Fibroblast of skin of right quadriceps (primary cell): ENCODE measurements at places on chromosomes 6 and 20.

DNA sequence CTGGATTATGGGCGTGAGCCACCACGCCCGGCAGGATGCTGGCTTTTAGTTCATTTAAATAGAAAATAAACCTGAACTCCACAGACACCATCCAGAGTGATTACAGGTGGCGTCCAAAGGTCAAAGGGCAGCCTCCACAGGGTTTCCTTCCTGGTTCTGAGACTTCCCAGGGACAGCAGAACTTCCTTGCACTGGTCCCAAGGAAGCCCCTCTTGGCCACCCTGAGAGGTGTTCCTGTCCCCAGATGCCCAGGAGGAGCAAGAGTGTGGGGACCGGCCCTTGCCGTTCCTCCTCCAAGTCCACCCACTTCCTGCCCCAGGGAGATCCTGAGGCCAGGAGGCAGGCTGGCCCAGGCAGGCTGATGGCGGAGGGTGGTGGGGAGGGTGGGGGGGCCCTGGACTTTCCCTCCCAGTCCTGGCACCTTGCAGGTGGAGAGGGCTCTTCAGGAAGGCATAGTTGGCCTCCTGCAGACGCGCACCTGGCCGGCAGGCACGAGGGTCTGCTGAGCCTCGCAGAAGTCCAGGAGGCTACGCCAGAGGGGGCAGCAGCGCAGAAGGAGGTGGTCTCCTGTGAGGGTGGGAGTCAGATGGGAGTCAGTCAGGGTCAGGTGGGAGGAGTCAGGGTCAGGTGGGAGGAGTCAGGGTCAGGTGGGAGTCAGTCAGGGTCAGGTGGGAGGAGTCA is 5.0 kb downstream of the FNDC11 start:
- DNase-seq = no peak

- no peak for DNase-seq
Measured at GRCh38 chr6:46381057-46381456, 110.2 kb downstream of the RCAN2 start.

DNA sequence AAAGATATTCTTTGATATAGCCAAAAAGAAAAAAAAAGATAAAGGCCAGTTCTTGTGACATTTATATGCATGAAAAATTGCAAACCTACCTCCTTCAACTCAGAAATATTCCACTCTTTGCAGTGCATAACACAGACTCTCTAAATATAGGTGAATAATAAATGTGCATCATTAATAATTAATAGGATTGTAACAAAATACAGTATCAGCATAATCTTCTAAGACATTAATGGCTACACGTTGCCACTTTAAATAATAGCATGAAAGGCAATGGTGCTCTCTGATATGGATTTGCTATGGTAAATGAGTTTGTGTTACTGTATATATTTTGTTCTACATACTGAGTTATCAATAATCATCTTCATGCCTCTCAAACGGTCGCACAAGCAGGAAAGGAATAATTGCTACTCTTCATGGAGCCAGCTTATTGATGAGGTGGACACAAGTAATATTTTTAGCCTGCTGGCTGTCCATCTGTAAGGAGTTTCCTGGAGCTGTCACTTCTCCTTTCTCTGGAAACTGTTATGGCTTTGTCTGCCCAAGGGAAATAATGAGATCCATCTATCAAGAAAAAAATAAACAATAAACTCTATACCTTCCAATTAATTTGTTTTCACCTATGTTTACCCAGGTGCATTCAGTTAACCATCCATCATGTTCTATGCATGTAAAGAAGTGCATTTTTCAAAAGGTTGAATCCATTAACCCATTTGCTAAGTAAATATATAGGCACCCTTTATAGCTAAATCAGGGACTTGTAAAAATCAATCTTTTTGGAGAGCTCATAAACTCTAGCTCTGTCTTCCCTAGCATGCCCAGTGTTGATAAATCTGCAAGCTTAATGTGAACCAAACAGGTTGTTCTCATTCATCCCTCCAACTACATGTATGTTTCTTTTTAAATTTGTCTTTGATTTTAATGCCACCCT is 253.0 kb downstream of the NKAIN2 start:
- DNase-seq = no peak

DNA sequence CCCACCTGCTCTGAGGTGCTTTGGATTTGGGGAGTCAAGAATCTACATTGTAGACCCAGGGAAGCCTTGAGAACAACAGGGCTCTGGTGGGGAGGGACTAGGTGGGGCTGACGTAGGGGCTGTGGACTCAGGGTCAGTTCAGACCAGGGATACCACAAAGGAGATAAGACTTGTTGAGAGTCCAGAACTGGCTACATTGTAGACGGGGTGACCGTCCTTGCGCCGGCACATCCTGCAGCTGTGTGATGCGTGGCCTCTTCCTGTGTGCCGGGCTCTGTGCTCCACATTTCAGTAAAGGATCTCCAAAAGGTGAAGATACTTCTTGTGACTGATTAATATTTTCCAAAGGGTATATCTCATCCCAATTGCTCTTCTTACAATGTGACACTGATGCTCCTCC is 9.8 kb upstream of the TLDC2 start:
- no peak for DNase-seq

- DNase-seq = no peak
Measured at GRCh38 chr6:87243812-87244211, 78.6 kb upstream of the SMIM8 start.

GRCh38 chr6:147711476-147711875 is 203.0 kb downstream of the SAMD5 start:
- peak; percentile 79 for DNase-seq

- DNase-seq = no peak
Measured at GRCh38 chr20:31797364-31797763, 21.8 kb upstream of the MYLK2 start.

GRCh38 chr6:105207524-105208269 is 27.9 kb upstream of the POPDC3 start:
- DNase-seq = peak; percentile 34

- DNase-seq = peak; percentile 93
Measured at GRCh38 chr6:45816674-45817297, 198.9 kb downstream of the CLIC5 start.

- DNase-seq = peak; percentile 23
Measured at GRCh38 chr20:38633577-38634093, 32.0 kb downstream of the ARHGAP40 start.

GRCh38 chr20:62935204-62935967 is 2.6 kb upstream of the GID8 start:
- DNase-seq = no peak

GRCh38 chr6:149346078-149346477 is 28.6 kb downstream of the TAB2 start:
- no peak for DNase-seq

DNA sequence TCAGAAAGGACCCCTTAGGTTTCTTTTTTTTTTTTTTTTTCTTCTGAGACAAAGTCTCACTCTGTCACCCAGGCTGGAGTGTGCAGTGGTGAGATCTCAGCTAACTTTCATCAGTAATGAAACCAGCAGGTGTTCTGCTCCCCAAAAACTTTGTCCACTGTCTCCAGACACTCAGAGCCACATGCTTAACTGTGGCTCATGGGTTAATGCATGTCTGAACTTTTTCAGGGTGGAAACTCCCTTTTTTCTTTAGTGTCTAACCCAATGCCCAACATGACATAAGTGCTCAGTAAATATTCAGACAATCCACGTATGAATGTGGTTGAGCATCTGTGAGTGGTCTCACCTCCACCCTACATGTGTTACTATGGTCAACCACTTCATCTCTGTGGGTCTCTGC is 45.4 kb downstream of the MYB start:
- no peak for DNase-seq

DNA sequence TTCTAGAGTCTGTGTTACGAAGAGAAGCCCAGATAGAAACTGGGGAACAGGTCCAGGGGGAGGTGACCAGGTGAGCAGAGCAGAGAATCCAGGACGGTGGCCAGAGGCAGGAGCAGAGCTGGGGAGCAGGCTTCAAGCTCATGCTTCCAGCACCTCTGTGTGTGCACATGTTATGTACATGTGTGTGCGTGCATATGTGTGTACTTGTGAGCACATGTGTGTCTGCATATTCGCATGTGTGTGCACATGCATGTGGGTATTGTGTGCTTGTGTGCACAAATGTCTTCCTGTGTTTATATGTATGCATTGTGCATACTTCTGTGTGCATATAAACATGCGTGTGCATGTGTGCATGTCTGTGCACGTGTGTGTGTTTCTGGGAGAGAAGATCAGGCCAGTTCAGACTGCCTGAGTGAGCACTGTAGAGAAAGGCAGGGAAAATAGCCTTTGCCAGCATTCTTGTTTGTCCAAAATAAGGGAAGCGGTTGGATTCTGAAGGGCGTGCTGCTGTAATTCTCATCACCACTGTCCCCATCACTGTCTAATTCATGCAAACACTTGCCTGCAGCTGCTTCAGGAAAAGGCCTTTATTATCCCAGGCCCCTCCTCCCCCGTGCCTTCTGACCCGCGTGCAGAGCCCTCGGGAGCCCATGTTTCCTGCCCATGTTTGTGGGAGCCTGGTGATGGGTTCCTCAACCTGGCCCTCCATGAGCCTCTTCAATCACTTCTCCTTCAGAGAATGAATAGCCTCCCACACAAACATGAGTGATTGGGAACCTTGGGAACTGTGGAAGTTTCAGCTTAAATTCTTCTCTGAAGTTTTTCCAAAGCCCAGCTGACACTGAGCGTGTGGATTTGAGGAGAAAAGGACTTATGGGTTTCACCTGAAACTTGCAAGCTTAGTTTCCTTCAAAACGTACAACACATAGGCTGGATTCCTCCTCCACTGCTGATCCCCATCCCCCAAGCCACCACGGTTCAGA is 161.7 kb upstream of the AFDN start:
- DNase-seq = no peak

DNA sequence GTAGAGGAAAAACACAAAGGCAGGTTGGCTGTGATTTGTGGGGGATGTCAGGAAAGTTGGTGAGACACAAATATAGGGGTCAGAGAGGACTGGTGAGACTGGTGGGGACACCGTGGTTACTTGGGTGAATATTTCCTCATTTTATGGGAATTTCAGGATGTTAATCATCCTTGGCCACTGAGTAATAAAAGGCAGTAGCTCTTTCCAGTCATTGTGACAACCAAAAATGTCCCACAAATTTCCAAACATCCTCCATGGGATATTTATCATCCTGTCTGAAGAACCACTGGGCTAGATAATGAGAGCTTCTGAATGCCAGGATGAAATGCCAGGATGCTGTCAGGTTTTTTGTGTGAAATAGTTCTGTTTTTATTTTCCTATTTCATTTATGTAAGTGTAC is 374.1 kb downstream of the CD109 start:
- peak; percentile 83 for DNase-seq

DNA sequence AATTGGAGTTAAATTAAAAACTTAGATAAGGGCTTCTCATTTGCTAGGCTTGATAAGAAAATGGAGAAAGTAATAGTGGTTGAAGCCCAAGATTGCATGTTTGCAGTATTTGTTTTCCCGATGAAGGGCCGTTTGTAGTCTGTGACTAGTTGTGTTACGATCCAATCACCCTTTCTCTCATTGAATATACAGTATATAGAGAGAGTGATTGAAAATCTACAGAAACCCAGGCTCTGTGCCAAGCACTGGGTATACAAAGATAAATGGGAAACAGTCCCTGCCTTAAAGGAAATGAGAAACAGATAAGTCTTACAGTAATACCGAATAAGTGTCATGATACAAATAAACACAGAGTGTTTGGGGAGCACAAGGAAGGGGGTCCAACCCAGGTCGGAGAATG is 55.2 kb upstream of the CDKAL1 start:
- no peak for DNase-seq

DNA sequence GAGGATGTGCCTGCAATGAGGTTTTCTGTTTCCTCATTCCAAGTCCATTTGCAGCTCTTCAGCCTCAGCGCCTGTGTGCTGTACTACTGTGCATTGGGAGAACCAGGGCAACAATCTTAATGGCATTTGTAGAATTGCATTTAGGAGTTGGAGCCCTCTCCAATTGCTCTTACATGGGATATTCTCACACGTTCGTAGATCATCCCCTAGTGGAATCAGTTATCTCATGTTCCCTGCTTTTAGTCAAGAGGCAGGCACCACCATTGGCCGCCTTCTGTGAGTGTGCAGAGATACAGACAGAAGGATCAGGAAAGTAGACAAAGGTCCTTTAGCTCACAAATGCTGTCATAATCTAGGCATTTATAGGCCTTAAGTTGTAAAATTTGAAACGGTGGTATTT is 84.2 kb upstream of the RGS17 start:
- DNase-seq = no peak

DNA sequence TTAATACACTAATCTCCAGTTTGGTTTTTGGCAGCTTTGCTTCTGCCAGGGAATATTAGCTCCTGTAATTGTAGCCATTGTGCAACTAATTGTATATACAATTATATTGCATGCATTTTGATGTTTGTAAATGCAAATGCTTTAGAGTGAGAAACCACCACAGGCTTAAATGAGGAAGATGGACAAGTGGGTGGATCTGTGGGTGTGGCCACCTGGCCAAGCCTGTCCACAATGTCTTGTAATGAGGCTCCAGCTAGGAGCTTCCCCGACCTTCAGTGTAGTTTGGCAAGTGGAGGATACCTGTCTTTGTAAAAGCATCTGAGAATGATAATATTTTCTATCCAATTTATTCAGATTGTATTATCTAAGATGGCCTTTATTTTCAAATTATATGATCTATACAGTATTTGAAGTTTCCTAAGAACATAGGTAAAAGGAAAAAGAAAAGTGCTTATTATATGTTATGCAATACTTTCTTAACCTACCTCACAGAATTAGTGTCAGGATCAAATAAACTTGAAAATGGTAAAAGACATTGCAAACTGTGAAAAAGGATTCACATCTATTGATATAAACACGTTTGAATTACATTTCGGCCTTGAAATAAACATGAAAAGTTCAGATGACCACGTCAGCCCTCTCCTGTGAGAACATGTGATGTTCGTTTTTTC is 49.3 kb upstream of the ARID1B start:
- DNase-seq = no peak

DNA sequence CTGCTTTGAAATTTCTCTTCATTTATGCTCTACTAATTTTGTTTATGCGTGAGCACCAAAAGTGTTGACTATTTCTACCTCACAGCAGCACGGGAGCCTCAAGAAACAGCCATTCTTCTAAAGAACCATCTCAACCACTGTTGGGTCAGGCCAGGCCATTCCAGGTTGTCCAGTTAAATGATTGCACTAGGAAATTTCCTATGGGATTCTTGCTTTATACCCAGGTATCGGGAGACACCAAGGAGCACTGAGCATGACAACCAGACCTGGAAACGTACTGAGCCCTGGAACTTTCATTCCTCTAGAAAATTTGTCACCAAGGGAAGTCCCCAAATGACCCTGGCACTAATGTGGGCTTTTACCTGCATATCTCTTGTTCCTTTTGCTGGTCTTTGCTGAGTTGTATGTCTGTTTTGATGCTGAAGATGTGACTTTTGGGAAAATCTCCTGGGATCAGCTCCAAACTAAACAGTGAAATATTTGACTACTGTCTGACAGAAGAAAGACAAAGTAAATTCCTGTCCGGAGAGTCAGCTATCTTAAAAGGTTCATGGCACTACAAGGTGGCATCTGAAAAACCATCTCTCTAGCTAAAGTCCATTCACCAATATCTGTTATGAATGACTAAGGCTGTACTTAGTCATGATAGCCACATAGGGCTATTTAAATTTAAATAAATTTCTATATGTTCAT is 70.5 kb downstream of the SNAP25 start:
- DNase-seq = no peak

- peak; percentile 55 for DNase-seq
Measured at GRCh38 chr20:50762435-50763220, 31.2 kb downstream of the PARD6B start.
